Frontal cortex (tissue), 4 donors: ENCODE measurements at places on chromosomes 3 and 15. TPM values are rescaled to one million over a fixed set of nuclear protein-coding genes. Genes with fewer than 3 reads are reported as not detected.

Gene CLDN18
- total RNA-seq = not detected

GRCh38 chr15:74794248-74794969, 12.5 kb downstream of the CSK start:
- no peak for DNase-seq

Gene AP3B2
- total RNA-seq = 55.8 TPM

- DNase-seq = no peak
Observed at GRCh38 chr3:50515565-50516439, 12.4 kb upstream of the CACNA2D2 start.

DNA sequence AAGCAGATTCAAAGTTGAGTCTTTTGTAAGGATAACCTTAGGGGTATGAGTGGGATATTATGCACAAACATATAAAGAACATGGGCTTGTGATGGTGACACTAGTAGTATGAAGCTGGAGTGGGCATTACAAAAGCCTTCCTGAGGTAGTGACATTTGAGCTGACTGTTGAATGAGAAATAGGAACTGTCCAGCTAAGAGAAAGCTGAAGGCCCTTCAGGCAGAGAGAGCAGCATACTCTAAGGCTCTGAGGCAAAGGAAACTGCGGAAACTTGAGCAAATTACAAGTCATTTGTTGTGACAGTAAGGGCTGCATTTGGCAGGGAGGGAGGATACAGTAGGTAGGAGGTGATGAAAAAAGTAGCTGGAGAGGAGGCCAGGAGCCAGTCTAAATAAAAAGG, 190.7 kb upstream of the CD96 start:
- no peak for DNase-seq

DNA sequence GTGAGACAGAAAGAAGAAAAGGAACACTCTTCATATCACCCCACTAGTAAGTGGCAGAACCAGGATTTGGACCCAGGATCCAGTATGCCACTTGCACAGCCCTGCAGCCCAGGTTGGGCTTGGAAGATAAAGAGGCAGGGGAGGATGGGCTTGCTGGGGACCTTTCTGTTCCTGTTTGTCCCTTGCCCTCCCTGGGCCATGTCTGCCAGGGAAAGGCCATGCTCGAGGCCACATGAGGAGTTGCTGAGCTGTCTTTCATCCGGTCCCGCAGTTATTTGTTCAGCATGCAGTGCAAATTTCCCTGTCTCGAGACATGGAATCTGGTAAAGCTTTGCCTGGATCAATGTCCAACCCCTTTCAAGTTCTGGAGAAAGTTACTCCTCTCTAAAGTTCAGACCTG, 116.0 kb upstream of the MRPS22 start:
- DNase-seq = no peak

Gene RLBP1
- 3.3 TPM for total RNA-seq

DNA sequence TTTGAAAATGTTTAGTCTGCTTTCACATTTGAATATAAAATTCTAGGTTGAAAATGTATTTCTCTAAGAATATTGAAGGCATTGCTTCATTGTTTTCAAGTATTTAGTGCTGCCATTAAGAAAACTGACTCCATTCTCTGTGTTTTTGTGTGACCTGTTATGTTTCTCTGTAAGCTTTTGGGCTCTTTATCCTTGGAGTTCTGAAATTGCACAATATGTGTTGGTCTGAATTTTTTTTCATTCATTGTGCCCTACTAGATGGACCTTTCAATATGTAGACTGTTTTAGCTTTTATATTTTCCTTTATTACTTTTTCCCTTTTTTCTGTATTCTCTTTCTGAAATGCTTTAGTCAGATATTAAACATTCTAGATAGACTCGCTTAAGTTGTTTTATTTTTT, 22.2 kb downstream of the FAM98B start:
- DNase-seq = no peak

GRCh38 chr3:104388619-104389018, 978.1 kb upstream of the ALCAM start:
- DNase-seq = no peak

DNA sequence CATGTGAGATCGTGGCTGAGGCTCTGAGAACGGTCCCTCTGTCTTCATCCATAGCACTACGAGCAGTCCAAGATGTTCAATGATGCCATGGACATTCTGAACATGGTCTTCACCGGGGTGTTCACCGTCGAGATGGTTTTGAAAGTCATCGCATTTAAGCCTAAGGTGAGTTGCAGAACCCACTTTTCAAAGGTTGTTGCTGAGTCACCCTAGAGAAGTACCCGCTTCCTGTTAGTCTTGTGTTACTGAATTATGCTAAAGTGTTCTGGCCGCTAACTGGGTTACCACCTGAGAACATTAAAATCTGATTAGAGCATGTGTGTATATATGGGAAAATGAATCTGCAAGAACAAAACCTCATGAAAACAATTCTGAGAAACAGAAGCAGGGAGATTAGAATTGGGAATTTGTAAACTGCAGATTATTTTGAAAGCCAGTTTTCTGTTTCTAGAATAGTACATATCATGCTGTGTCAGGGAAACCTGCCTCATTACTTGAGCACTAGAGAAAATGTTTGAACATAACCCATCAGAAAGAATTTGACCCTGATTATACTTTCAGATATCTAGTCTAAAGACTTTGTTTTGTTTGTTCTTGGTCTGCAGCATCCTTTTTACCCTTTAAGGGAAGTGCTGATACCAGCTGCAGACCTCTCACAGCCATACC, 92.6 kb downstream of the CHDH start:
- DNase-seq = no peak

Gene ZMYND10
- total RNA-seq = 3.7 TPM

Gene COPB2
- total RNA-seq = 84.0 TPM

DNA sequence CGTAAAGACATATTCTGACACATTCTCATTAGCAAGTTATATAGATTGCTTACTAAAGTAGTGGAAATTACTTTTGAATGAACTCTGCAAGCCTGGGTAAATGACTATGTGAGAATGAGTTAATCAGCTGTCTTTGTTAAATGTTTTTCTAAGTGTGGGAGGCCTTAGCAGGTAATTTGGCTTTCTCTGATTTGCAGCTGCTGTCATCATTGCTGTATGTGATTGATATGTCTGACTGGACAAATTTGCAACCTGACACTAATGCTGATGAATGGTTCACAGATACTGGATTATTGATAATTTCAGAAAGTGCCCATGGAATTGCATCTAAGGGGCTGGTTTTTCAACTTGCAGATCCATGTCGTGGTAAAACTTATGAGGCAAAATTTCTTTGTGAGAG, 372.2 kb upstream of the SGO1 start:
- no peak for DNase-seq

GRCh38 chr3:45597171-45597570, 2.6 kb downstream of the LIMD1 start:
- no peak for DNase-seq

Gene GHRL
- total RNA-seq = not detected

- no peak for DNase-seq
Observed at GRCh38 chr3:52891164-52891563, 6.2 kb downstream of the STIMATE start.

GRCh38 chr3:42430781-42431532, 20.5 kb upstream of the LYZL4 start:
- DNase-seq = no peak

DNA sequence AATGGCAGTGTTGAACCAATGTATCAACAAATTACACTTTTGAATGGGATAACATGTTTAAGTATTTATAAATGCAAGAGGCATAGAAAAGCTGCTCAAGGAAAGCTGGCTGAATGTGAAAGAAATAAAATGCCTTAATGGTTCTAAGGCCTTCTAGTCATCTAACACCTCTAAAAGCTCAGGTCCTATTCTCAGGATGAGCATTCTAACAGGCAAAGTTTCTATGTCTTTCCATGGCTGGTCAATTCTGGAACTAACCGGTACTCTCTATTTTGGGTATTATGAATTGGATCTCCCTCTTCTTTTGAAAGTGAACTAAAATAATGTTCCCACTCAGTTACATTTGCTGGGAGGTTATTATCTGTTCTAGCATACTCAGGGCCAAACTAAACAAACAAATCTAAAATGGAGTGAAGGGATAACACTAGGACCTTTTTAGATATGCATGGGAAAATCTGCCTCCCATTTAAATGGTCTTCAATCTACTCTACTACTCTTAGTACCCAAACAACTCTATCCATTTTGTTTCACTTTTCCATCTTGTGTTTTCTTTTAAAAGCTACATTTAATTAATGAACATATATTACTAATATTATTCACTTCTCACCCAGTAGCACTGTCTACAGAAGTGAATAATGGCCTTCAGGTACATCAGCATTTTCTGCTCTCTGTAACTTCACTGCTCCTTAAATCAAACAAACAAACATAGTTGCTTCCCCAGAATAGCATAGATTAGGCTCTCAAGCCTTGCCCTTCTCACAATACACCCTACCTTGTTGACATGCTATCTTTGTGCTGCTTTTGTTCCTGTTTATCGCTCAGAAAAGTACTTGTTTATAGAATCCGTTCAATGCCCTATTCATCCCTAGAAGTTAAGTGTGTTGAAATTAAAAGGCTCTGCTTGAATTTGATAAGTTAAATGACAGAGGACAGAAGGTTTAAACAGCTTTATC, 46.4 kb downstream of the CBLB start:
- DNase-seq = no peak

Gene PATL2
- total RNA-seq = not detected

DNA sequence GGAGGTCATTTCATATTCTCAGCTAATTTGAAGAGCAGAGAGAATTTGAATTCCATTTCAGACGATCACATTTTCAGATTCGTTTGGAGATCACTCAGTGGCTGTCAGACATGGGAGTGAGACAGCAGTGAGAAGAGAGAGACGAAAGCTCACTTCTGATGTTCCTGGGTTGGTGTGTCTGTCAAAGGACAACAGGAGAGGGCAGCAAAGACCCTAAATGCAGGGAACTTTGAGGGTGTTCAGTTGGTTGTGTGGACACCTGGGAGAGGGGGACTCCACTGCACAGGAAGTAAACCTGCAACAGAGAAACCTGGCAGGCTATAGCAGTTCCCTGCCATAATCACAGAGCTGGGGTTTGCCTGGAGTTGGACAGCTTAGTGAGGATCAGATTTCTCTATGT, 675.1 kb downstream of the SQOR start:
- no peak for DNase-seq

DNA sequence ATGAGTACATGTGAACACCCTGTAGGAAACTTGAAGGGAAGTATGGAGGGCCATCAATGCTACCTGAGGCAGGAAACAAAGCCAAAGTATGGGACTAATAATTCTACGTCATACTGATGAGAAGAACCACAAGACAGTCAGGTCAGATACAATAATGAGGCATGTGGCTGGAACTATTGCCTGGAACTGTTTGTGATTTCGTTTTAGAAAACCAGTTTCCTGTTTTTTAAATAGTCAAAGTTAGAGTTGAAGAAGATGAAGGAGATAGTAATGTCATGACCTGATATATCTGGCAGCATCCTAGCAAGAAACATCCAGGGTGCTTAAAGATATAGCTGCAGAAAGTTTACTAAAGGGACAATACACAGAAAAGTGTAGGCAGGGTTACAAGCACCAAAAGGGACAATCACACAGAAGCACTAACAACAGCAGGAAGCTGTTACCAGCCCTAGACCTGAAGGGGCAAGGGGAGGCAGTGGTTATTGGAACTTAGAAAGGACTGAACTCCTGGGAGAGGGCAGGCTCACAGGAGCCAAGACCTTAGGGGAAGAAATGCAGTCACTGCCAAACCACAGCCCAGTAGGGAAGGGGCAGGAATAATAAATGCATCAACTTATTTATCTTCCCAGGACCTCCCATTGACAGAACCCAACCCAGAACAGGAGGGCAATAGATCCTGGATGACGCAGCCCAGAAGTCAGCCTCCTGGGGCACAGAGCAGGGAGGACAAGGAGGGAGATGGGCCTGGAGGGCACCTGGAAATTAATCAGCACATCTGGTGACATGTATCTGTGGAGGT, 302.1 kb upstream of the STT3B start:
- no peak for DNase-seq

- DNase-seq = no peak
Observed at GRCh38 chr3:160569894-160570652, 4.7 kb upstream of the KPNA4 start.

Gene RAD18
- 11.8 TPM for total RNA-seq

DNA sequence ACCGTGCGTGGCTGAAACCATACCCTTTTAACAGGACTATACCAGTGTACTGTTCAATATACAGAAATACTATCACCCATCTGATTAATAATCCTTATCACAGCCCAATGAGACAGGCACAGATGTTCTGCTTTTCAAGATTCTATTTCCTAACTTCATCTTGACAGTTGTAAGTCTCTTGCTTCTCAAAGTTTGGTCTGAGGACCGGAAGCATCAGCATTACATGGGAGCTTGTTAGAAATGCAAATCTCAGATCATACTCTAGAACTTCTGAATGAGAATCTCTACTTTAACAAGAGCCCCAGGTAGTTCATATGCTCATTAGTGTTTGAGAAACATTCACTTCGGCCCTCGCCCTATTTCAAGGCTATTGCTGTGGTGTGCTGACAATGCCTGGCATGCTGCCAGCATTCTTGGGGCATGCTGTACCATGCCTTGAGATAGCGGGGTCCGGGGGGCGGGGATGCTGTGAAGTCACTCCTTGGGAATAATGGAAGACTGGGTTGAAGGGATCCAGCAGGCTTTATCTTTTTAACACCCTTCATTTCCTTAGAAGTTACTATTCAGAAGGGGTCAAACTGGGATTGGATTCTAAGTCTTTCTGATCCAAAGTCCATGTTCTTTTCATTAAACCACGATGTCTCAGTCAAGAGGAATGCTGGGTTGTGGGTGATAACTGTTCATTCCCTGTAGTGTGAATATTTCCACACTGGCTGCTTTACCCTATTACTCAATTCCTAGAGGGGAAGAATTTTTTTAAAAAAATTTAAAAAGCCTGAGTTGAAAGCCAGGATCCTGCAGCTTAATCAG, 194.7 kb downstream of the LPP start:
- no peak for DNase-seq

DNA sequence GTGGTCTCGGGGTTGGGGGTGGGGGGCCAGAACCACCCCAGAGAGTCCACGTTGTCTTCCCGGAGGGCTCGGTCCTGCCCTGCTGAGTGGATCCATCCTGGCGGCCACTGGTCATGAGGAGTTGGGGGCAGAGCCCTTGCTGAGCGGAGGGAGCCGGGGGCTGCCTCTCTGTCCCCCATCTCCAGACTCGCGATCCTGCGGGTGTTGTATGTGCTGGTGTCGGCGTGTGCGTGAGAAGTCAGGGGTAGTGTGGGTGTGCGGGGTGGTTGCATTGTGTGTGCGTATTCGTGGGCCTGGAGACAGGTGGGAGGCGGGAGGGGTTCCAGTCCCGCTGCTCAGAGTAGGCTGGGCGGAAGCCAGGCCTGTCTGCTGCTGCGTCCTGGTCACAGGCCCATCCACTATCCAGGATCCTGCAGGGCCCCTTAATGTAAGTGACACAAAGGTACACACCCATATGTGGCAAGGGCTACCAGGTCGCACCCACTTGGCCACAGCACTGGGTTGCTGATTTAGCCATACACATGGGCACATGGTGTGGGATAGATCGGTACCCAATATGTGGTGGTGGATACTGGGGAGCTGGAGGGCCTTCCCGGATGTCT, 30.7 kb downstream of the NBEAL2 start:
- DNase-seq = no peak

- DNase-seq = no peak
Observed at GRCh38 chr3:59655418-59656015, 605.7 kb upstream of the CFAP20DC start.

Gene SLC25A20
- 9.0 TPM for total RNA-seq

GRCh38 chr15:38454696-38455090, 766 bp downstream of the FAM98B start:
- no peak for DNase-seq

Gene LEKR1
- total RNA-seq = 0.82 TPM
